Islet precursor cell (in vitro differentiated cells): ENCODE measurements at places on chromosomes 7 and 10.

DNA sequence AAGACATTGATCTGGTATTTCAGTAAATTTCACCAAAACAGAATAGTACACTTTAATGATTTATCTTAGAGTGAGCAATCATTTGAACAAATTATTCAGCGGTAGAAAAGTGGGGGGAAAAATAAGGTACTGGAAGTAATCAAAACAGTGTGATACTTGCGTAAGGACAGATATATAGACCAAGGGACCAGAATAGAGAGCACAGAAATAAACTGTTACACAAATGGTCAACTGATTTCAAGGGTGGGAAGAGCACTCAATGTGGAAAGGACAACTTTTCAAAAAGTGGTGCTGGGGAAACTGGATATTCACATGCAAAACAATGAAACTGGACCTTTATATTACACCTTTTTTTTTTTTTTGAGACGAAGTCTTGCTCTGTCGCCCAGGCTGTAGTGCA lies 119.9 kb downstream of the NRBF2 start:
- DNase-seq = no peak

- DNase-seq = no peak
Measured at GRCh38 chr10:86914734-86915133, 42.7 kb downstream of the MMRN2 start.

- peak; percentile 83 for DNase-seq
Measured at GRCh38 chr7:152076940-152077933, 51.8 kb downstream of the GALNT11 start.

DNA sequence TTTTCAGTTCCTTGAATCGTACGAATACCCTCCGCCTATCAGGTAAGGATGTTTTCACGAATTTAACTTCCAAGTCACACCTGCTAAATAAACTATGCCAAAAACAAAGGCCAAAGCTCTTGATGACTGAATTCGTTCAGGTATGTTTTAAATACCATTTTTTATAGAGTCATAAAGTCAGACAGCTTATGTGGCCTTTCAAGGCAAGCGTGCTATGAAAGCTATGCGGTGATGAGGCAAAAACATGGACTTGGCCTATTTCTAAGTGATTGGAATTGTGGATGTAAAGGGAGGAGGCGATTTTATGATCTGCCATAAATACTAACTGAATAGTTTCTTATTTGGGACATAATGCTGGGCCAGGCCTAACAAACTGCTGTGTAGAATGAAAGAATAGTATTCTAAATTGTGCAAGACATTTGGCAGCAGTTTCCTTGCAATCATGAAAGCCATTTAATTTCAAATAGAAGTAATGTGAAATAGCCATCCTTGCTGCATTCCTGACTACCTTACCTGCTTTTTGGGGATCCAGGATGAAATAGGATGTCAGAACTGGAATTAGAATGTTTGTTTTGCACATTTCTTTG lies 14.0 kb downstream of the SLC39A12 start:
- no peak for DNase-seq

DNA sequence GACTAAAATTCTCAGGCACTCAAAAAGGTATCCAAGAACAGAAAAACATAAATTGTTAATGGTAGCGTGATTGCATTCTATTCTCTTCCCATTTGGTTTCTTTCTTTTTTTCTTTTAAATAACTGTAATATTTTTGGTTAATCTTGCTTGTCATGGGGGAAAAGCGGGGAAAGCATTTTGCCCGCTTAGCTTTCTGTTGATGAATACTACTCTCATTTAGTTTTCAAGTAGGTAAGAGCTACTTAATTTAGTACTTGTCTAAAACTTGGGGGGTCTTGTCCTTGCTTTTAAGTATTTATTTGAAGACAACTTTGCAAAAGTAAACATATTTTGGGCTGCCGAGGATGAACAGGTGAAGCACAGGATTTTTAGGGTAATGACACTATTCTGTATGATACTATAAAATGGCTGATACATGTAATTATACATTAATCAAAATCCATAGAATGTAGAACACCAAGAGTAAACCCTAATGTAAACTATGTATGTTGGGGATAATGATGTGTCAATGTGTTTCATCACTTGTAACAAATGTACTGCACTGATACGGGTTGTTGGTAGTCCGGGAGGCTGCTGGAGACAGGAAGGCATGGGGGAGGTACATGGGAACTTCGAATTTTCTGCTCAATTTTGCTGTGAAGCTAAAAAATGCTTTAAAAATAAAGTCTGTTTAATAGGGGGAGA lies 1.7 kb downstream of the TES start:
- no peak for DNase-seq

GRCh38 chr10:88292185-88292514 lies 291.0 kb downstream of the RNLS start:
- no peak for DNase-seq

DNA sequence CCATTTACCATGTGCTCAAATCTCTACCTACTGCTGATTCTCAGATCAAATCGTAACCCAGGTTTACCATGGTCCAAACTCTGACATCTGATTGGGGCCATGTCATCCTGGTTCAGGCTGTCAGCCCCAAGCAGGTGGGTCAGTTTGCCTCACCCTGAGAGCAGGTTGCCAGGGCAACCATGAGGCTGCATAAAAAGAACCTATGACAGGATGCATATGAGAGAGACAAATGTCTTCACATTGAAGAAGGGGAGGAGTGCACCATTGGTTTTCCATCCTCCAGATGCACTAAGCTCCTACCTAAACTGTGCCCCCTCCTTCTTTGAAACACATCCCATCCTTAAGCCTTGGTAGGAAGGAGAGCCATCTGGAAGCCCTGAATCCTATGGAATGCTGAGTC lies 10.2 kb downstream of the PRSS1 start:
- DNase-seq = peak; percentile 29

DNA sequence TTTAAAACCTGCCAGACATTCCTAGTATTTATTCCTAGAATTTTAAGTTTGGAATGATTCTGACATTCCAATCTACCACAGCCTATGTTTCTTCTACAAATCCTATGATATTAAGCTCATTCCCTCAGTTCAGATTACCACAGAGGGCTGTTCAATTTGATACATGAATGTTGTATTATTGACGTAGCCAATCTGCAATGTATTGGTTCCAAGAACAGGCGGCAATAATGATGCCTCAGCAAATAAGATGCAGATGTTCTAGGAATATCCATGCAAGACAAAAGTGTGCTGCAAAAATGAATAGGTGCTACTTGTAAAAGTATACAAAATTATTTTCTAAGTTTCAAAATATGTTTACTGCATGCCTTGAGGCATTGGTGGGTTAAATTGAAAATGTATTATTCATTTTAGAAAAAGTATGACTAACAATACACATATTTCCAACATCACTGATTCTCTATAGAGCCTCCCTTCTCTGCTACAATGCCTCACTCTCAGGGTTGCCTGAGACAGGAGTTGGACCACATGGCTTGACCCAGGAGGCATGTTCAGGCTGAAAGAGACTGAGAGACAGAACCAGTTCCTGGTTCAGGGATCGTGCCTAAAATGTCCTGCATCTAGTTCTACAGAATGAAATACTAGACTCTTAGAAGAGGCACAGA lies 94.1 kb upstream of the CREB5 start:
- DNase-seq = no peak
